ENCODE measurements at places on chromosomes 1 and 21.
A peak's percentile ranks its signal among the peaks of the same experiment; 100 is the strongest.

GRCh38 chr1:6130036-6130435, 50.1 kb downstream of the CHD5 start:
- no peak for DNase-seq

GRCh38 chr1:11648732-11649158, 5.5 kb downstream of the FBXO2 start:
- DNase-seq, result peak; percentile 33

DNA sequence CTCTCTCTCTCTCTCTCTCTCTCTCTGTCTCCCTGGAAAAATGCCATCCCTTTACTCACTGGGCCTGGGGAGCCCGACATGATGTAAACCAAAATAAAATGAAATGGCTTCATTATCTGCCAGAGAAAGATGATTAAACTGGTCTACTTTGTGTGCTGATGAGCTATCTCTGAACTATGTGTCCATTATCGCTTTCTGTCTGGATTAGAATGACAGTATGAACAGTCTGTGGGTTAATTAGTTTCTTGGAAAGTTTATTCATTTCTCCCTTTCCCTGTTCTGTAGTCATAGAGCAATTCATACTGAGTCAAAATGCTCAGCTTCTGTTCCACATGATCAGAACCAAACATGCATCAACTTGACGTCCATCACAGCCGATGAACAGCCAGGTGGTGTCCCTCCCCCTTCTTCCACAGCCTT, 72.4 kb upstream of the KCND3 start:
- no peak for DNase-seq

DNA sequence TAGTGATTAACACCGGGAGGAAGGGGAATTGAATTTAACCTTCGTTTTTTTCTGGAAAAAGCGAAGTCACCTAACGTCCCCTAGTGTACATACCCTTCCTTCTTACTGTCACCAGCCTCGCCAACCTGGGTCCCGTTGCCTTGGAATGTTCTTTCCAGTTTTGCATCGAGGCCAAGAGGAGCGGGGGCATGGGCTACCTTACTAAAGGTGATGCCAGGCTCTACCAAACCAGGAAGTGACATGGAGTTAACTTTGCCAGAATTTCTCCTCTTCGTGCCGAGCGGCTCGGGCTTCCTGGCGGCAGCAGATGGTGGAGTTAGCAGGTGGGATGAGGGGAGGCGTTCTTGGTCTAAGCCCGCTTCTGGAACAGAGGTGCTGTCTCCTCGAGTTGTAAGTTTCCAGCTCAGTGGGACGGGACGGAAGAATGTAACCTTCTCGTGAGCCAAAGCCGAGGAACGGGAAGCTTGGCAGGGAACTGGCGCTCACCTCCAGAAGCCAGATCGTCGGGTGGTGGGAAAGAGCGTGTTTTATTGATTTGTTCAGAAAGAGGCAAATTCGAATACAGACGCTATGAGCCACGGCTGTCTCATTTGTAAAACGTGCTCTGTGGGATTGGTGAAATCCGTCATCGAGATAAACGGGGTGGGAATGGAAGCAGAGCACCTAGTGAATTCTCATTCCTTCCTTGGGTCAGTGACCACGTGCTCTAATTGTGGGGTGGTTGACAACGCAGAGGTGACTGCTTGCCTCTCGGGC, 486 bp downstream of the NIPAL3 start:
- DNase-seq, result no peak

DNA sequence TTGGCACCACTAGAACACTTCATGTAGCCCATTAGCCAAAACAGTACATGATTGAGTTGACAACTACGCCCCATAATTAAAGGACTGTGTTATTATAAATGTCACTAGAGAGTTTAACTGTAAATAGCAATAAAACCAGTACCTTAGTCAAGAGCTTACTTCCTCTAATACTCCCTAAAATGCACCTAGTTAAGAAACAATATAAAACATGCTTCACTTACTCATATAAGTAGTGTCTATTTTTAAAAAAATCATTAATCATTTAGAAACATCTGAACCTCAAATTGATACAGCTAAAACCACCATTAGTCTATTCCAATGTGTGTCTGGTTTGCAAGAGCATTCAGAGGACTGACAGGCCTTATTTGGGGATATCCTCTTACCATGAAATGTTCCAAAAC, 25.3 kb downstream of the PTP4A2 start:
- no peak for DNase-seq

DNA sequence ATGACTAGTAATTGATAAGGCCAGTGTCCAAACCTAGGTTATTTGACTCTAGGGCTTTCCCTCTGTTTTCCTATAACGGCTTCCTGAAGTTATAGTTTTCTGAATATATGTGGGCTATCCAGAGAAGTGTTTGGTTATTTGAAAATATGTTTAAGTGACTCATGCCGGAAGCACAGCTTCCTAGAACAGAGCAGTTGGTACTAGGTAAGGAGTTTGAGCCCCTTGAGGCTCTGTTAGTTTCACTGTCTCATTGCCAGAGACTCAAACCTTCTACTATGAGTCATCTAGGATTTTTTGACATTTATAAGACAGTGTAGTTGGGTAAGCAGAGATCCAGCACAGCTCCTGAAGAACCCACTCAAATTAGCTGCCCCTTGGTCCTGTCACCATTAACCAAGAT, 27.1 kb upstream of the LEPR start:
- no peak for DNase-seq

- no peak for DNase-seq
These were observed 2.6 kb downstream of the BARHL2 start for GRCh38 chr1:90714521-90714951.

GRCh38 chr1:247421074-247421473, 5.1 kb downstream of the NLRP3 start:
- DNase-seq, result no peak

- no peak for DNase-seq
These were observed 44.9 kb downstream of the RAB3B start for GRCh38 chr1:51945591-51945990.

- no peak for DNase-seq
These were observed 249.3 kb upstream of the DUSP10 start for GRCh38 chr1:221991221-221991620.

GRCh38 chr1:46301406-46301807, 2.0 kb downstream of the LRRC41 start:
- no peak for DNase-seq

- DNase-seq, result no peak
These were observed 500 bp upstream of the DOCK7 start for GRCh38 chr1:62688687-62689085.

DNA sequence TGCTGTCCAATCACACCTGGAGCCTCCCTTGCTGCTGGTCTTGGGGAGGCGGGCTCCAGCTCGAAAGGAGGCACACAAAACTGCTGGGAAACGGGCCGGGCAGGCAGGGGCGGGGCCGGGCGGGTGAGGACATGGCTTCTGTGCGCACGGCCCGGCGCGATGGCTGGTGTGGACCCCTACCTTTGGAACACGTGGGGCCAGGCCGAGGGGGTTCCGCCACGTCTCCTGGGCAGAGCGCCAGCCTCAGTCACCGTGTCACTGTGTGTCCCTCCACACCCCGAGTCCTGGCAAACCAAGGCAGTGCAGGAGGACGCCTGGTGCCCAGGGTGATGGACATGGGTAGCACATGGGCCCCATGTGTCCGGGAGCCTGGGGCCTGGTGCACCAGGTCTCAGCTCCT, 42.0 kb upstream of the ADARB1 start:
- DNase-seq, result no peak

GRCh38 chr1:84339503-84339902, 38.0 kb downstream of the SAMD13 start:
- no peak for DNase-seq

- peak; percentile 54 for DNase-seq
These were observed 558 bp downstream of the USP1 start for GRCh38 chr1:62437273-62437940.

DNA sequence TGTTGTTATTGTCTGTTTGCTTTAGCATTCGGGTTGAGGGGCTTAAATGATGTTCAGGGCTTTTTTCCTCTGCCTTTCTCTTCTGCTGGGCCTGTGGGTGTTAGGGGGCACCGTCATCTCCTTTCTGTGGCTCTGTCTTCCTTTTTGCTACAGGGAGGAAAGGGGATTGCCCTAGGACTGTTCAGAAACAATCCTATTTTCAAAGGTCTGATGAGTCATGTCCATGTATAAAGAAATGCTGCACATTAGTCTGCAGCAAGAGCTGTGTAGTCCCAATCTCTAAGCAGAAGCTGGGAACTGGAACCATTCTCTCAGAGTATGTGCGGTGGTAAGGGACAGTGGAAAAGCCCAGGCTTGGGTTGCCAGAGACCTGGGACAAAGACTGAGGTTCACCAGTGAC, 462.3 kb downstream of the OMA1 start:
- DNase-seq, result no peak

DNA sequence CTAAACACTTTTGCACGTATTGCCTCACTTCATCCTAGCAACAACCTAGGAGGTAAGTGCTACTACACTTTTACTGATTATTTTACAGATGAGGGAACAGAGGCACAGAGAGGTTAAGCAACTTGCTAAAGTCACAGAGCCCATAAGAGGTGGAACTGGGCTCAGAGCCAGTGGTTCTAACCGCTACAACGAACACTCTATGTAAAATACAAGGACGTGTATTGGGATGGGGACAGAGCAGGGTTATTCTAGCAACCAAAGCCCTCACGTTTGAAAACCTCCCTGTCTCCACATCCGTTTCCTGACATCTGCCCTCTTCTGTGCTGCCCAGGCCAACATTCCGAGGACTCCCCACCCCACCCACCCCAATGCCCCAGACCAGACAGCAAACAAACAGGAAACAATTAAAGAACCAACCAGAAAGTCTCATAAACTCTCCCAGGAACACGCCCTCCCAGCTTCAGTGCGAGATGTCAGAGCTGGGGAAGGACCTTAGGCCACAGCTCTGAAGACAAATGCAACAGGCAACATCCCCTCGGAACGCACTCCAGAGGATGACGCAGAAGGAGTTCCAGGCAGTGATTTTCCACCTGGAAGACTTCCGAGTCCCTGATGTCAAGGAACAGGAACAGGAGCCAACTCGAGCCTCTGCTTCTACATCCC, 41.1 kb downstream of the GLIS1 start:
- DNase-seq, result no peak

DNA sequence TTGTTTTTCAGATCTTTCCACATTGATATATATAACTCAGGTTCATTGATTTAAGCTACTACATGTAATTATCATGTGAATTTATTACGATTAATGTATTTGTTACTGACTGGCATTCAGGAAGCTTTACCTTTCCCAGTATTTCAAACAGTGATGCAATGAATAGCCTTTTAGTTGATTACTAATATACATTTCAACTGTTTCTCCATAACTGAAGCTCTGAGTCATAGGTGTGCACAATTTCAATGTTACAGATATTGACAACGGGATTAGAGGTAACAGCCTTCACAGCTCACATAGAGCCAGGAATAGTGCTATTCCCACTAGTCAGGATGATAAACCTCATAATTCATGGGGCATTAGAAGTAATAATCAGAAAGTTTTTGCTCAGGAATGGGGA, 25.1 kb downstream of the RAVER2 start:
- DNase-seq, result no peak

DNA sequence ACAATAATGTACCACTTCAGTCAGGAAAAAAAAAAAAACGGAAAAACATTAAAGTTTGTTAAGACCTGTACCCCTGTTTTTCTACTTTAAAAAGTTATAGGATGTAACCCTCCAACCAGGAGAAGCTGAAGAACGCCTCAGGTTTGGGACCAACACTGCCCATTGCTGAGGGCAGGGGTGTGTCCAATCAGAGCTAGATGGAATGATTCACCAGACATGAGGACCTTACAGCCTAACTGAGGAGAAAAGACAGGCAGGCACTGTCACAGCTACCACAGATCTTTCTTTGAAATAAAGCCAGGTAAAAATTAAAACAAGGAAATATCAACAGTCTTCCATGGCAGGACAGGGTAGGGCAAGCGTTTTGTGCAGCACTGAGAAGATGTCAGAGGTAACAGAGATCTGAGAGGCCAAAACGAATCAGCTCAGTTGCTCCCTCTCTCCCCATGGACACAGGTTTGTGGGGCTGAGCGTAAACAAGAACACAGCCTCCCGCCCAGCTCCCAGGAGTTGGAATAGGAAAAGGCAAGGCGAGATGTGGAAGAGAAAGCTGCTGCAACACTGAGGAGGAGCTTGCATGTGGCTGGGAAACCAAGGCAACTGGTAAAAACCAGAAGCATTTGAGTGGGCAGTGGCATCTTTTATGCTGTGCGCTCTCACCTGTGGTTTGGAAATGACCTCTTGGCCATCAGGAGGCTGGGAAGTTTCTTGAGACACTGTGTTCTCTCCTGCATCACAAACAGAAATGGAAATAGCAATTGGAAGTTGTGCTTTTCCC, 34.0 kb downstream of the SEC16B start:
- DNase-seq, result no peak

GRCh38 chr1:119731741-119732430, 20.2 kb downstream of the PHGDH start:
- DNase-seq, result no peak

- peak; percentile 44 for DNase-seq
These were observed at the start of gene AGBL4 for GRCh38 chr1:50023292-50024159. Gene AGBL4, minus strand, starts transcription at chr1:50023954.

DNA sequence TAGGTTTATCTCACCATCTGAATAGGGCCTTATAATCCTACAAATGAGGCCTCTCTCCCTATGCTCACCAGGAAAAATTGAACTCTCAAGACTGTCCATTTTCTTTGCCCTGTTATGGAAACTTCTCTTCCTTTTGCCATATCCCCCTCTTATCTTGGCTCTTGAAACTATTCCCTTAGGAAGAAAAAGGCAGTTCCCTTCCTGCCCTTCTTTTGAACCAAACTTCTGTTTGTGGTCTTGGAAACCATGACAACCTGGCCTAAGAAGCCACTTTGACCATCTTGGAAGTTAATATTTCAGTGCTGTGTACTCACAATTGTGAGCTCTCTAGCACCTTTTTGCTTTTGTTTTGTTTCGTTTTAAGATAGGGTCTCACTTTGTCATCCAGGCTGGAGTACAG, 40.0 kb downstream of the ATP2B4 start:
- no peak for DNase-seq

DNA sequence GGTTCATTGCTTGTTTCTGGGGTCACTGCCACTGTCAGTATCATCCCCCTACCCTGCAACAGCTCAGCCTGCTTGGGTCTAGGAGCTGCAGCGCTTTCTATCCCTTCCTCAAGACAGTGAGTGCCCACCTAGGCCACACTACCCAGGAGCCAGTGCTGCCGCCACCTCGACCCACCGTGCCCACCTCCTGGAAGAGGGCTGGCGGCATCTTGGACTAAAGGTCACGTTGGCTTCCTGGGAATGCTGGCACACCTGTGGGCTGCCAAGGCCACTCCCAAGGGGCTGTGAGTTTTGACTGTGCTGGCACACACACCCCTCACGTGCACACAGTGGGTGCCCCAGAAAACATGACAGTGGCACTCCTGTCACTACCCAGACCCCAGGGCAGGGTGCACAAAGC, 22.1 kb downstream of the CRYAA start:
- DNase-seq, result no peak

- no peak for DNase-seq
These were observed 36.0 kb downstream of the AHDC1 start for GRCh38 chr1:27567971-27568299.

- DNase-seq, result no peak
These were observed 205.5 kb downstream of the PTBP2 start for GRCh38 chr1:96927125-96927524.

- no peak for DNase-seq
These were observed 2.9 kb upstream of the TMEM125 start for GRCh38 chr1:43266881-43267280.

- no peak for DNase-seq
These were observed 7.9 kb downstream of the CSTB start for GRCh38 chr21:43767984-43768867.

- no peak for DNase-seq
These were observed 12.2 kb upstream of the NPL start for GRCh38 chr1:182777386-182777785.

Data from hypothalamus (tissue), 51 donors.